ENCODE measurements at places on chromosomes 2 and 18.

DNA sequence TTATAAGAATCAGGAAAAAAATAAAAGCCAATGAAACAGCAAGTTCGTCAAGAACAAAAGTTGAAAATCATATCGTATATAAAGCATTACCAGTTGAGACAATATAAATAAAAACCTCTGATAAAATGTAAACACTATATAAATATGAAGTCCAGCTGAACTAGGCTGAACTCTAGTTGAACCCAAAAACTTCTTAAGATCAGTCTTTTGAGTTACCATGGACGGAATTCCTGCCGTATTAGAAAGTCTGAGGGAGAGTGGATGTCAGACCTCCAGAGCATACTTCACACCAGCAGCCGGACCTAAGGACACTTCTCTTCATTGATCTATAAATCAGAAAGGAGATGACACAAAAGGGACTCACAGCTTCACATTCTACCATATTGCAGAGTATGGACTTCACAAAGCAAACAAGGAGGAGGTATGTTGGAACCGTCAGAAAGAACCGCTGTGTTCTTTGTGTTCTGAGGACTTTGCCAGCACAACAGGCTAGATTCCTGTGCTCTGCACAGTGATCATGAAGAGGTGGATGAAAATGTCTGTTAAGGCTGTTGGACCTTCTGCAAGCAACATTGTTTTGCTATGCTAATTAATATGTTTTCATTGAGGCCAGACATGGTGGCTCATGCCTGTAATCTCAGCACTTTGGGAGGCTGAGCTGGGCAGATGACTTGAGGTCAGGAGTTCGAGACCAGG lies 67.2 kb upstream of the SP5 start:
- no peak for DNase-seq

- DNase-seq: no peak
These were observed 508.6 kb downstream of the PARD3B start for GRCh38 chr2:205053827-205054410.

DNA sequence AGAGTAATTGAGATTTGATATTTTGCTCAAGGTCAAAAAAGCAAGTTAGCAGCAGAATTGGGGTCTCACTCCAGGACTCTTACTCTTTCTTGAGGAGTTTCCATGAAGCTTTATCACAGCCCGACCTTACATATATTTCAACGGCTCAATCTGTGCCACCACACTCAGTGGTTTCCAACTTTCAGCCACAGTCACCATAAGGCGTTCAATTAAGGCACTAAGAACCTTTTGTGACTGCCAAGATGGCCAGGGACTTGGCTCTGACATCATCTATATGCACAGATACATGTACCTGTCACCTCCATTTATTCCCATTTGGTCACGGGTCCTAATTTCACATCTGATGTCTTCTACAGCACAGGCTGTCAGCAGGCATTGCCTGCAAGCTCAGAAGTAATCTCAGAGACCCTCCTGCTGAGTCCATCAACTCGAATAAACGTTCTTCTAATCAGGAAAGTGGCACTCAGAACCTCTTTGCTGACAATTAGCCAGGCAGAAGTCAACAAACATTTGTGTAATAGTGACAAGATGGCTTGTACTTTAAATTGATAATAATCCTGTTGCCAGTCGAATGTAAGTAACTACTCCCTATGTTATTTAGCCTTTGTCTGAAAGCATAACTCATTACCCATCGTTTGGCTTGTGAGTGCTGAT lies 16.1 kb downstream of the DYTN start:
- DNase-seq: no peak

- peak; percentile 52 for DNase-seq
These were observed 59.6 kb downstream of the TRPM8 start for GRCh38 chr2:233976690-233977294.

DNA sequence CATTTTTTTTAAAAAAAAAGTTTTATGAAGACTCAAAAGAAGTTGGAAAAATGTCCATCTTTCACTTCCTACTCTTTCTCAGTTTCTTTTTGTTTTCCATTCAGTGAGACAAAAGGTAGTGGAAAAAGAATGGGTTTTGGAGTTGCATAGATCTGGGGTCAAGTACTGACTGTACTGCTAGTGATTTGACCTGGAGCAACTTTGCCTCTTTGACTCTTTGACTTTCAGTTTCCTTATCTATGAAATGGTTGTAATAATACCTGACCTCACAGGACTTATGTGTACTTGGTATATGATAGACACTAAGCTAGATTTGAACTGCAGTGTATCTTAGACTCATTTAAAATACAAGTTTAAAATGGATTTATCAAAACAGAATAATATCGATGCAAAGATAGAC lies 3.5 kb upstream of the KCNE4 start:
- no peak for DNase-seq

DNA sequence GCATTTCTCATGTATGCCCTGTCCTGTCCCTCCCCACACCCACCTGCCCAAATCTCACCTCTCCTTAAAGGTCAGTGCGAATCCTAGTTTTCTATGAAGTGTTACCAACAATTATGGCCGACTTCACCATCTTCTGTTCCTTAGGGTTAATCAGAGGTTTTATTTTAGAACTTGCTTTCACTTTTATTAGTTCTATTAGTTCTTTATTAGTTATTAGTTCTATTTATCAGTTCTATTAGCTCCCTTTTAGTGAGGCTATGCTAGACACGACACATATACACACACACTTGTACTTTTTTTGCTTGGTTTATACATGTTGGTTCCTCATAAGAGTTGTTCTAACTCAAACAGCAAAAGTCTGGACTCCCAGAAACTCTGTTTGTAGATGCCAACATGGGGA lies 176.8 kb upstream of the MSH6 start:
- DNase-seq: no peak

GRCh38 chr2:241568726-241569125 lies 10.2 kb downstream of the BOK start:
- DNase-seq: no peak

All from cerebellar nuclear complex (tissue), 1 donor.